ENCODE measurements at places on chromosomes 7 and 10.

DNA sequence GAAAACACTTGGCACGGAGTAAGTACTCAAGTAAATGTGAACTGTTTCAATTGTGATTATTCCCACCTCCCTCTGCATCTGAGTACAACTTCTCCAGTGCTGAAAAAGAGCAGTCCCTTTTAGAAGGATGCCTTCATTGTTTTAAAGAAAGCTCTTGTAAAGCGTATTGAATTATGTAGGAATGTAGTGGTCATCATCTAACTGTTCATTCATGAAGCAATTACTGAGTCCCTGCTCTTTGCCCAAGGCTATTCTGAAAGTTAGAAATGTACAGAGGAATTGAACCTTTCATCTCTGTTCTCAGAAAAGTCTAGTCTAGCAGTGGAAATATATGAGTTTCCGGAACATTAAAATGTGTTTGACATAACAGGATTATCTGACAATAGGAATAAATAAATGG is 127.8 kb downstream of the CACNB2 start:
- no peak for DNase-seq

DNA sequence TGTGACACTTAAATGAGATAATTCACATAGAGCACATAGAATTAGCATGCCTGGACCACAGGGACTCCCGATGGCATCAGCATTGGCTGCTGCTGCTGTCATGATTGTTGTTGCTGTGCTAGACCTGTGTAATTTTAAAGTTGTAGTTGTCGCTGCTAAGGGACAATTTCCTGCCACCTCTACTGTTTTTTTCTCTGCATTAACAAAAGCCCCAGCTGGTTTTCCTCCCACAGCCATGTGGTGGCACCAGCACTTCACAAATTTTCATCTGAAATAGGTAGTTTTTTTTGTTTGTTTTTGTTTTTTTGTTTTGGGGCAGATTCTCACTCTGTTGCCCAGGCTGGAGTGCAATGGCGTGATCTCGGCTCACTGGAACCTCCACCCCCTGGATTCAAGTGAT is 25.4 kb upstream of the PRXL2A start:
- peak; percentile 30 for DNase-seq

GRCh38 chr10:101561068-101561915 is 26.8 kb downstream of the POLL start:
- no peak for DNase-seq

- no peak for DNase-seq
These were observed 79.2 kb downstream of the DNAJB6 start for GRCh38 chr7:157416011-157416410.

DNA sequence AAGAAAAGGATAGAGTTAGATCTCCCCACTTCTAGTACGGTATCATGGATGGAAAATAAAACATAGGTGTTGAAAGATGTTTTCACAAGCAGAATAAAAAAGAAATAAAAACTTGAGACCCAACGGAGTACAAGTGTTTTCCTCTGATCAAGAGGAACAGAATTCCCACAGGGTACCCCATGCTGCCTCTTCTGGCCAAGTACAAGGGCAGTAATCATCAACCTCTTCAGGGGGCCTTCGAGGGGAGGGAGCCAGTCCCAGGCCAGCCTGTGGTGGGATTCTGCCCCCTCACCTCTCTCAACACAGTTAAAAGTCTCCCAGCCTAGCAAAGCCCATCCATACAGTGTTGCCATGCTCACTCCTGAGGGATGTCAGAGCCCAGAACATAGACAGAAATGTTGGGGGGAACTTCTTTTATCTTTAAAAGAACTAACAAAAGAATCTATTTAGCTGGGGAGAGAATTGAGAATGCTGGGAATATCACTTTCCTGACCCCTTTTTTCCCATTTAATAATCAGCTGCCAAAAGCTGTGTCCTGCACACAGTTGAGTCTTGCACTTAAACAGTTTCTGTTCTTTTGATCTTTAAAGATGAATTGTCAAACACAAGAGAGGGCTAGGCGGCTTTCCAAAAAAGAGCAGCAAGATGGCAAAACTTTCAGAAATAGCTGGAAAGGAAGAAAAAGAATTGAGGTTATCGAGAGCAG is 101.7 kb downstream of the PTN start:
- no peak for DNase-seq

DNA sequence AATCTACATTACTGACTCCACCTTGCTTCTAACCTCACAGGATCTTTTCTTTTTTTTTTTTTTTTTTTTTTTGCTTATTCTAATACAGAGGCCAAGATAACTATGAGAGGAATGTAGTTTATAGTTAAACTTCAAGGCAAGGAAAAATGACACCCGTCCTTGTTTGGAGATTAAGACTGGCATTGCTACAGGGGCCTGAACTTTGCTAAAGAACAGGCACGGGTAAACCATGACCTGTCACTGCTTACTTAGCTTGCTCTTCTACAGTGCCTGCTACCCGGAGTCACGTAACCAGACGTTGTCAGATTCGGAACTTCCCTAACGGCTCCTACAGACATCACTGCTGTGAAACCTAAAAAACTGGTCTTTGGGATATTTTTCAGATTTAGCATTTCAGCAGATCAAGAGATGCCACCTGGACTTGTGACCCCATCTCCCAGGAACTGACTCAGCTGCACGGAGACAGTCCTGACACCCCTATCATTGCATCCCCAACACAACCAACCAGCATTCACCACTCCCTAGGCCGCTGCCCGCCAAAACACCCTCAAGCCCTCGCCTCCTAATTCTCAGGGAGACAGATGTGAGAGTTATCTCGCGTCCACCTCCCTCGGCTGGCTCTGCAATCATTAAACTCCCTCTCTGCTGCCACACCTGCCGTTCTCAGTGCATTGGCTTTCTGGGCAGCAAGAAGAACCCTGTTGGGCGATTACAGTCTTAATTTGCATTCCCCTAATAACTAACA is 27.5 kb downstream of the MAD1L1 start:
- no peak for DNase-seq
